ENCODE measurements at places on chromosomes 13 and 19.

GRCh38 chr19:8129061-8129618 lies 20.3 kb downstream of the FBN3 start:
- no peak for DNase-seq

DNA sequence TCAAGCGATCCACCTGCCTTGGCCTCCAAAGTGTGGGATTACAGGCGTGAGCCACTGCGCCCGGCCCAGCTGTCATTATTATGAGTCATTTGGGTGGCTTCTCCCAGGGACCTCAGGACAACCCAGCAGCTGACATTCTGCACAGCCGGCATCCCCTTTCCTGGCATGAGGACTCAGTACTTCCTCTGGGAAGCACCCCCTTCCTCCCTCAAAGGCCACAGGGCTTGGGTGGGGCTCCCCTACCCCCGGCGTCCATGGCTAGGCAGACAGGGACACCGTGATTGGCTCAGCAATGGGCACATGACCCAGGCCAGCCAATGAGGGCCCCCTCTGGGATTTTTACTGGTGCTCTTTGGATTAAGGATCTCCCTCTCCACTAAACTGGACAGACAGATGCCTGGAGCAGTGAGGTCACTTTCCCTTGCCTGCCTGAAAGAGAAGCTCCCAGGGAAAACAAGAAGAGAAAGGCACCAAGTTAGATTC lies 6.0 kb downstream of the KANK2 start:
- no peak for DNase-seq

DNA sequence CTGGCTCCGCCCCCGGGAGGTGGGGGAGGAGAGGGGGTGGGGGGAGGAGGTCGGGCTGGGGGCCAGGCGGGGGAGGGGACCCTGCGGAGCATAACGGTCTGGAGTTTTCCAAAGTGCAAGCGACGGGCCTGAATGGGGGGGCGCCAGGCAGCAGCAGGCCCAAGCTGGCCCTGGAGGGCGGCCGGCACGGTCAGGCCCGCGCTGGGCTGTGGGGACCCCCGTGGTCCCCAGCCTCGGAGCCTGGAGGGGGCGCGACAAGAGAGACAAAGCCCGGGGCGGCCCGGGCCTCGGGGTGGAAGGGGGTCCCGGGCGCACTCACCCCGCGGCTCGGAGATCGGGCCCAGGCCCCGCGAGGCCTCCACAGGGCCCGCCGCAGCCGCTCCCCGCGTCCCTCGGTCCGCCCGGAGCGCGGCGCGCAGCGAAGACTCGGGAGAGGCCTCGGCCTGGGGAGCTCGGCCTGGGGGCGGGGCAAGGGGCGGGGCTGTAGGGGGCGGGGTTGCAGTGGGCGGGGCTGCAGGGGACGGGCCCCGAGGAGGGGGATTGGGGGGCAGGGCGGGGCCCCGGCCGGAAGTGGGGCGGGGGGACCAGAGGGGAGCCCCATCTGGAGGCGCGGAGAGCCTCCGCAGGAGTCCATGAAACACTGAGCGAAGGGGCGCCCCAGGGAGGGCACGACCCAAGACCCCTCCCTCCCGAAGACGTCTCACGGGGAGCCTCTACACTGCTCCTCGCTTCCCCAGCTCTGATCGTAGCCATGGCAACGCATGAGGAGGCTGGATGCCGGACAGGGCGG lies 47.6 kb downstream of the PTPRS start:
- no peak for DNase-seq

DNA sequence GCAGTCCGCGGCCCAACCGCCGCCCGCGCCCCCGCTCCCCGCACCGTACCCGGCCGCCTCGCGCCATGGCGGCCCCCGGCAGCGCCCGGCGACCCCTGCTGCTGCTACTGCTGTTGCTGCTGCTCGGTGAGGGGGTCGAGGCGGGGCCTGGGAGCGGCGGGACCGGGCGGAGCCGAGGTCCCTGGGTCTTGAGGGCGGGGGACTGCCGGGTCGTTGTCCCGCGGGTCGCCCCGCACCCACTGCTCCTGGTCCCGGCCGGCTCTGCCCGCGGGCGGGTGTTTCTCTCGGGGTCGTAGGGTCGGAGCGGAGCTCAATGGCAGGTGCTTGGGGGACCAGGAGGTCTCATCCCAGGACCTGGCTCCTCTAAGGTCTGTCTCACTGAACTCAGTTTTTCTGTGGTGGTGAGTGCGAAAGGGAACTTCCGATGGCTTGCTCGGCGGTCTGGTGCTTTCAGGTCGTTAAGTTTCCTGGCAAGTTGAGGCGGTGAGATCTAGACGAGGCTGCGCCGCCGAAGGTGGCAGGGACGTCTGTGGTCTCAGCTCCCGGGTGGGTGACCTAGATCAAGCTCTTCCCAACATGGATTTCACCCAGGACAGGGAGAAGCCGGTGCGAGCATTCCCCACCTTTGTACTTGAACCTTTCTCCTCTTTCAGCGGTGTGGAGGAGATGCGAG lies 467 bp downstream of the LAMP1 start:
- no peak for DNase-seq

DNA sequence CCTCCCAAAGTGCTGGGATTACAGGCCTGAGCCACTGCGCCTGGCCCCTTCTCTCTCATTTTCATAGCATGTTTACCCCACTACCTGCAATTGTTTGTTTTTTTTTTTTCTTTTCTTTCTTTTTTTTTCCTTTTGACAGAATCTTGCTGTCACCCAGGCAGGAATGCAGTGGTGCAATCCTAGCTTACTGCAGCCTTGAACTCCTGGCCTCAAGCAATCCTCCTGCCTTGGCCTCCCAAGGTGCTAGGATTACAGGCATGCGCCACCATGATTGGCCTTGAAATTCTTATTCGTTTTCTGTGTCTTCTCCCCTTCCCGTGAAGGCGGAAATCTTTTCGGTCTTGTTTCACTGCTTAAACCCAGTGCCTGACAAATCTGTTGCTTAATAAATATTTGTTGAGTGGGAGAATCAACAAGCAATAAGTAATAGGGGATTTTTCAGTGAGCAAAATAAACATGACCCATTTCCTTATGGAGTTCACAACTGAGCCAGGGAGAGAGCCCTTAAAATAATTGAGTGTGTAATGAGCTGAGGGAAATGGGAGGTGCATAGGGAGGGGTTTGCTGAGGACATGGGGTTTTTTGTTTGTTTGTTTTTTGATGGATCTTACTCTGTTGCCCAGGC lies 1.8 kb upstream of the INSR start:
- no peak for DNase-seq

DNA sequence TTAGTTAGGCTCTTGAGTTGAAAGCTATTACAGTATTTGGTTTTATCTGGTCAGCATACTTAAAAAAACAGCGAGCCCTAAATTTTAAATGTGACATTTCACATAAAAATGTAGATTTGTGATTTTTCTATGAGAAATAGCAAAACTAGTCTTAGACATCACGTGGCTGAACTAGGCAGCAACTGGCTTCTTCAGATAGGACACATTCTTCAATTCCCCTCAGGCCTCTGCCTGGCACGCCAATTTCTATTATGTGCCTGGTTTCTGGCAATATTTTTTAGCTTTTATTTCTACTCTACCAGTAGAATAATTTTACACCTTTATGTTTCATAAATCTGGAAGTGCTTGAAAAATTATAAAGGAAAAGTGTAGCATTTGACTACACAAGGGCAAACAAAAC lies 433.7 kb downstream of the DIAPH3 start:
- DNase-seq: no peak

- DNase-seq: no peak
Observed at GRCh38 chr19:1822210-1822609, 10.1 kb upstream of the ATP8B3 start.

GRCh38 chr13:40876020-40876738 lies 86.8 kb downstream of the SLC25A15 start:
- no peak for DNase-seq

- DNase-seq: no peak
Observed at GRCh38 chr13:67122251-67122650, 107.9 kb downstream of the PCDH9 start.

All from vagina (tissue), 2 donors.